T-helper 2 cell treated with Interferon-gamma antibody and Interleukin-4, amounts not matched to agents 100 ng/mL and 5 ng/mL, for 36 hours (primary cell): ENCODE measurements at places on chromosomes 2 and 18. TPM values are rescaled to one million over a fixed set of nuclear protein-coding genes. Genes with fewer than 3 reads are reported as not detected.

Gene TM4SF20
- not detected in 2 replicates for total RNA-seq

Gene IKZF2
- 8.3 and 8.7 TPM in 2 replicates for total RNA-seq

Gene M1AP
- total RNA-seq: 0.09 TPM in 1 of 2 replicates, not detected in the other

Gene SIX3
- total RNA-seq: 0.14 and 0.18 TPM in 2 replicates

Gene ALPP
- total RNA-seq: not detected in 2 replicates

Gene SATB2
- total RNA-seq: 0.07 and 0.14 TPM in 2 replicates

Gene HSBP1L1
- 7.0 and 8.0 TPM in 2 replicates for total RNA-seq

Gene DAW1
- total RNA-seq: not detected in 2 replicates

Gene CMPK2
- 47.0 and 48.5 TPM in 2 replicates for total RNA-seq

Gene DSG4
- total RNA-seq: not detected in 2 replicates

Gene PLA2R1
- not detected in 2 replicates for total RNA-seq

Gene ELOA2
- total RNA-seq: not detected in 2 replicates

Gene DSC3
- not detected in 2 replicates for total RNA-seq

Gene TGFA
- total RNA-seq: 0.07 TPM in 1 of 2 replicates, not detected in the other

Gene DOK6
- total RNA-seq: not detected in 2 replicates

Gene CROCC2
- not detected in 2 replicates for total RNA-seq

Gene R3HDM1
- total RNA-seq: 44.5 and 53.6 TPM in 2 replicates

Gene IMMT
- total RNA-seq: 168 and 169 TPM in 2 replicates
